Fibroblast of gingiva (primary cell): ENCODE measurements at places on chromosomes 11 and 22.

- no peak for DNase-seq
These were observed 47.8 kb downstream of the NTM start for GRCh38 chr11:131418189-131418588.

DNA sequence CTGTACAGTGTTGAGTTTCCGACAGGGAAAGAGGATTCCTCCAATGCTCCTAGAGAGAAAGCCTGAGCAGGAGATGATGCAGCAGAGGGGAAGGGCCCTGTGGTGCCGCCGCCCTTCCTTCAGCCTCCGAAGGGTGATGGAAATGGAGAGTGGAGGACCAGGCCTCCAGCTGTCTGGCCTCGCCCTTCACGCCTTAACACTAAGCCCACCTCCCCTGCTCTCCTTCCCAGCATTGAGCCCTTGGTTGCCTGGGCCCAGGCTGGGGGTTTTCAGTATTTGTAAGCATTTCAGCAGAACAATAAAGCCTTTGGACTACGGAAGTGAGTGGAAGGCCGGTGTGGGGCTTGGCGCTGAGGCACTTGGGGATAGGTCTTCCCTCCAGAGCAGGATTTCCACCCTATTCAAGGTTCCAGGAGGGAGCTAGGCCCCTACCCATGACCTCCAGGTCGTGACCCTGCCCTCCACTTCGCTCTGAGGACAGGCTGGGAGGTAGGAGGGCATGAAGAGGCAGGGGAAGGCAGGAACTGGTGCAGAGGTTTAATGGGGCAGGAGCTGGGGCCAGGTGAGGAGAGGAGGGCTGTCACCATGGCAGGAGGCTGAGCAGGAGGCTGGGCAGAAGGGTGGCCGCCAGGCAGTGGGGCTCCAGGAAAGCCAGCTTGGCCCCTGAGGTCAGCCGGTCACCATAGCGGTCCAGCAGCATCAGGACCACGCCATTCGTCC, 21.6 kb downstream of the TREH start:
- DNase-seq: no peak

GRCh38 chr22:43346521-43346929, 3.4 kb upstream of the SCUBE1 start:
- DNase-seq: no peak

- DNase-seq: no peak
These were observed 68.5 kb downstream of the SCUBE1 start for GRCh38 chr22:43274595-43275240.

GRCh38 chr22:35785181-35785923, 67.7 kb downstream of the APOL5 start:
- DNase-seq: peak; percentile 75

DNA sequence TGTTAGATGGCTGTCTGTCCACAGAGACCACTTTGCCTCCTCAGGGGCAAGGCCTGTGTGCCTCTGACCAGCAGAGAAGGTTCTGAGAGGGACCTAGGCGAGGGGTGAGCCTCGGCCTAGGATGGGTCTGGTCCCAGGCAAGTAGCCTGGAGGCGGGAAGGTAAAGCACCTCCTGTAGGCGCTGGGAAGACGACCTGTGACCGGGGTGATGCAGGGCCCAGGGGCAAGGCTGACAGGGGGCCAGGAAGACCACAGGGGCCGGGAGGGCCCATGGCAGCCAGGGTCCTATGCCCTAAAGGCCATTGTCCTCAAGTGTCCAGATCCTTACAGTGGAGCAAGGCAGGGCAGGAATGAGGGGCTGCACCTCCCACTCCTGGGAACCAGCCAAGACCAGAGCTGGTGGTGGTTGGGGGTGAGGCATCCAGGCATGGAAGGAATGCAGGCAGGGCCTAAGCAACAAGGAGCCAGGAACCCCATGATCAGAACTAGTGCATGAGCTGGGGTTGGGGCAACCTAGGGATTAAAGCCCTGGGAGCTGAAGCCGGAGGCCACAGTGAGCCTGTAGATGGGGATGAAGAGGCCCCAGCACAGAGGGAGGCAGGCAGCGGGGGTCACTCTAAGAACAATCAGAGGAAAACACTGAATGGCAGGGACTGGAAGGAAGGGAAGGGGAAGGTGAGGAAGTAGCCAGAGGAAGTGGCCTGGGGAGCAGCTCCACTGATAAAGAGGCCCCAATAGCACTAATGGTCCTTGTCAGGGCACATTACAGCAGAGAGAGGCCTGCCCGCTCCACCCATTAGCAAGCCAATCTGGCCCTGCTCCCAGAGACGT, 32.9 kb upstream of the KLHL35 start:
- no peak for DNase-seq

- DNase-seq: no peak
These were observed 626 bp downstream of the FLRT1 start for GRCh38 chr11:64036087-64037026.

DNA sequence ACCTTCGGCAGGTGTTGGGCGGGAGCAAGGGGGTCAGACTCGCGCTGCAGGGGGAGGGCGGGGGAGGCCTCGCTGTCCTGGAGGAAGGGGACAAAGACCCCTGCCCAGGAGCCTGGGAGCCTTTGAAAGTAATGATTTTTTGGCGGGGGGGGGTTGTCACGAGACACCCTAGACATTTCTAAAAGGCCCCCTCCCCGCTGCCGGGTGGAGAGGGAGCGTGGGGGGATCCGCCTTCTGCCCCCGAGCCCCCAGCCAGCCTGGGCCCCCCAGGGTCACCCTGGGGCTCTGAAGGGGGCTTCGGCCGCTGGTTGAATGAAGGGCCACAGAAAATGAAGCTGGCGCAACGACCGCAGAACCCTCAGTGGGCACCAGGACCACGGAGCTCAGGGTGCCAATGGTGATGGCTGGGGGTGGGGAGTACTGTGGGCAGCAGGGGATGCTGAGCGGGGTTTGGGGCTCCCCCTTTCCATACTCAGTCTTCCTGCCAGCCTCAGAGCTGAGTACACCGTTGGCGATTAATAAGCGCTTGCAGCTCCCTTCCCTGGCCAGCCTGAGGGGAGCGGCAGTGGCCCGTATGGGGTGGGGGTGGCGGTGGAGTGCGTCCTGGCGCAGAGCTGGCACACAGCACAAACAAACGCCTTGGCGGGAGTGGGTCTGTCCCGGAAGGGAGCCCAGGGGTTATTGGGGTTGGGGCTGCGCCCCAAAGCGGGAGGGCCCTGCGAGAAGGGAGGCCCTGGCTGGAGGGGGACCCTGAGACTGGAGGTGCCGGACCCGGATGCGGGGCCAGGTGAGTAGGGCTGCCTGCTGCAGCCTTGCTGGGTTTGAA, 1.2 kb upstream of the DUSP8 start:
- no peak for DNase-seq

DNA sequence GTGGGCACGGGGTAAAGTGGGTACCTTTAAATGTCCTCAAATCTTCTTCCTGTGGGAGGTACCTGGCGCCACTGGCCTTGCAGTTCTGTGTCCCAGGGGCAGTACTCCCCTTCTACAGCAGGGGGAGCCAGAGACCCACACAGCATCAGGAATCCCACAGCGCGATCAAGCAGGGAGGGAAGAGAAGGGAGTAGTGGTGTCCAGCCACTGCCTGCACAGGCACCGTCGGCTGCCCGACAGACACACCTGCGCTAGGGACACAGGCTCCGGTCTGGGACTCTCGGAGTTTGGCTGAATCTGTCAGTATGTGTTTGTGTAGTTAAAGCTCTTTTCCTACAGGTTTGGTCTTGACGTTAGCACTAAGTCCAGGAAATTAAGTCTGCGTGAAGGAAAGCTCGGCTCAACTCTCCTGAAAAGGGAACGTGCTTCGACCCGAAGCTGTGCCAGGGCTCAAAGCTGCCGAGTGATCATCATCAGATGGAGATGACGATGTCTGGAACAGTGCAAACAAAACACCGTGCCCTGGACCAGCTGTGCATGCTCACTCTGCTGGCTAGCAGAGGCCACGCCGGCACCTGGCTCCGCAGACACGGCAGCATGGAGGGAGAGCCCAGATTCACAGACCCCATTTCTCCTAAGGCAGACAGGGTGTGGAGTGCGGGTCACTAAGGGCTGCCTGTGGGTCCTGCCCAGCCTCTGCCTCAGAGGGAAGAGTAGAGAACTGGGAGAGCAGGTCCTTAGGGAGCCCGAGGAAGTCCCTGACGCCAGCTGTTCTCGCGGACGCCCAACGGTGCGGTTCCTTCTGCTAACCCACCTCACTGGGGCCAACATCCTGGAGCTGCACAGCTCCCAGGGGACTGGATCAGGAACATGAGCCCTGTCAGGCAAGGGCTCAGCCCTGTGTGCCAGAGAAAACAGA, 56.0 kb upstream of the BID start:
- peak; percentile 67 for DNase-seq

GRCh38 chr11:9806946-9807687, 143.2 kb downstream of the SWAP70 start:
- DNase-seq: no peak

GRCh38 chr11:134819041-134819440, 407.0 kb upstream of the B3GAT1 start:
- no peak for DNase-seq

DNA sequence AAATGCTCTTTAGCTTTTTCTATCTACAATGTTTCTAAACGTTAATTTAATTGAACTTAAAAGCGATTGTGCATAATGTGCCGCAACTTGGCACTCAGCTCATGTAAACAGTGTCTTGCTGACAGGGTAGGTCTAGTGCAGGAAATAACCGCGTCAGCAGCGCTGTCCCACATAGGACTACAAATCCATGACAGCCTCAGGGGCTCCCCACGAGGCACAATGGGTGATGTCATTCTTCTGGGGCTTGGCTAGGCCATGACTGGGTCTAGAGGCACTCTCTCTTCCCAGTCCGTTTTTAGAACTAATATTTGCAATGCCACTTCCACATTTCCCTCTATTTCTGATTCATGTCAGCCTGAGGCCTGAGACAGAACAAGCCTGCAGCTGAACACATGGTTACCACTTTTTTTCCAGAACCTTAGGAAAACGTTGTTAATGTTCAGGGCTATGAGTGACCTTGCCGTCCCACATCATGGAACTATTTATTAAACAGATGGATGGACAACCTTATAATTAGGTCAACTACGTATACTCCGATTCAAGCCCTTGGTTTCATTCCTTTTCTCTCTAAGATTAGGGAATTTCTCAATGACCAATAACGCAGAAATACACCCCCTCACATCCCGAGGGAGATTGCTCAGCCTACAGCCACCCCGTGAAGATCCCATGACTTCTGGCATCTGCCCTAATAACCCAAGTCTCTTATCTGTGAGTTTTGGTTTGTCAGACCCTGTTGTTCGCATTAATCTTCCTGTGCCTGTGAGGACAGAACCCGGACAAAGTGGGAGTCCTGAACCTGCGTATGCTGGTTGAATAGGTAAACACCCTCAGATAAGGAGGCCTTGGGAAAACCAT, 19.4 kb upstream of the SNX32 start:
- DNase-seq: no peak

GRCh38 chr11:46972343-46972742, 35.8 kb downstream of the CSTPP1 start:
- DNase-seq: no peak

DNA sequence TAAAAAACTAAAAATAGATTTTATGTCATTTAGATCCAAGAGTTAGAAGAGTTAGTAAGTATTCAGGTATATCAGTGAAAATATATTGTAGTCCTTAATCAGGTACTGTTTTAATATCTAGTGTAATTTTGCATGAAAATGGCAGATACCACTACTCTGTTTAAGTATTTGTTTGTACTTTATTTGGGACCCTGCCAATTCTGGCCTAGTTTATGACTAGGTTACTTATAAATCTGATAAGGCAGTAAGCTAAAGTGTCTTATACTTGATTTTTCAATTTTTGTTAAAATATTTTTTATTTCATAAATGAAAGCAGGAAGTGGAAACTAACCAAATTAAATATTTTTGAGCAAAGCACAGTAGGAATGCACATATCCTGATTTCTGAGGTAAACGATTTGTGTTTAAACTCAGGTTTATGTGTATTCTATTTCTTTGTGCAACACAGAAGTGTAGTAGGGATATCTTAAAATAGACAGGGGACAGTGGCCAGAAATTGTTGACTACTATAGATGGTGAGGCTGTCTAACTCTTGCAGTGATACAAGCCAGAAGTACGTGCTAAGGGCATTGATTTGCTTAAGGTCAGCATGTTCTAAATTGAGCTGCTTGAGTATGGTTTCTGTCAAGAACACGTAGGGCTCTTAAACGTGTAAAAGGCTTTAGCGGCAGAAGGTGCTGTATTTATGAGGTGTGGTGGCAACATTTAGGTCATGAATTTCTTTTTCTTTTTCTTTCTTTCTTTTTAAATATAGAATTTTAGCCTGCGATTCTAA, 34.0 kb downstream of the HIPK3 start:
- no peak for DNase-seq

DNA sequence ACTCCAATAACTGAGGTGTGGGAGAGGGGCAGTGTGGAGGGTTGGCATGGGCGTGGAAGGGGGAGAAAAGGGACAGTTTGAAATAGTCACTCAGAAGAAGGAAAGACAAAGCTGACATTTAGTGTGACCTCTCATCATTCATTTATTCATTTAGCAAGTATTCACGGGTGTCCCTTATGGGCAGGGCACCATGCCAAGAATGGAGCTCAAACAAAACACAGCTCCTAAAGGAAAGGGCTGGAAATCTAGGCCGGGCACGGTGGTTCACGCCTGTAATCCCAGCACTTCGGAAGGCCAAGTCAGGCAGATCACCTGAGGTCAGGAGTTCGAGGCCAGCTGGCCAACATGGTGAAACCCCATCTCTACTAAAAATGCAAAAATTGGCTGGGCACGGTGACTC, 19.4 kb upstream of the DGKZ start:
- no peak for DNase-seq

DNA sequence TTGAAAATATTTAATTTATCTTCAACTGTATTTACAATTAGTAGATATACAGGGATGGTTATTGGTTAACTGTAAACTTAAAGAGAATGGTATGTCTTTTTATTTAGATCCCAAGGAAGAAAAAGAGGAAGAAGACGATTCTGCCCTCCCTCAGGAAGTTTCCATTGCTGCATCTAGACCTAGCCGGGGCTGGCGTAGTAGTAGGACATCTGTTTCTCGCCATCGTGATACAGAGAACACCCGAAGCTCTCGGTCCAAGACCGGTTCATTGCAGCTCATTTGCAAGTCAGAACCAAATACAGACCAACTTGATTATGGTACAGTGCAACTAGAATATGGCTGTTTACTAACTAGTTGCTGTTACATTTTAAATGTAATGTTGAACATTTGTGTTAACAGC, 12.7 kb upstream of the CNTF start:
- no peak for DNase-seq

DNA sequence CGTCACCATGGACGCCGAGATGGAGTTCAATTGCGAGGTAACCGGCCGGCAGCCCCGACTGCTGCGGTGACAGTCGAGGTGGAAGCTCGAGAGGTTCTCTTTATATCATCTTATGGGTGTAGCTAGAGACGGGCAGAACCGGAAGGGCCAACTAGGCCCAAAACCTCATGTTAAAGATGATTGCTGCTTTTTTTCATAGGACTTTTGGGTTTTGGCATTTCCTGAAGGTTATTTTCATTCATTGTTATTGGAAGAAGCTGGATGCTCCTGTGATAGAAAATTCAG, 585 bp downstream of the NF2 start:
- peak; percentile 22 for DNase-seq

GRCh38 chr11:84140386-84141169, 854.4 kb upstream of the CCDC90B start:
- no peak for DNase-seq
